ENCODE measurements at places on chromosomes 12 and 14.

- no peak for DNase-seq
These were observed 66.5 kb upstream of the GZMB start for GRCh38 chr14:24700511-24700910.

- DNase-seq: no peak
These were observed 45.8 kb downstream of the NINJ2 start for GRCh38 chr12:617304-617915.

- no peak for DNase-seq
These were observed 10.8 kb downstream of the MLH3 start for GRCh38 chr14:75040507-75040906.

DNA sequence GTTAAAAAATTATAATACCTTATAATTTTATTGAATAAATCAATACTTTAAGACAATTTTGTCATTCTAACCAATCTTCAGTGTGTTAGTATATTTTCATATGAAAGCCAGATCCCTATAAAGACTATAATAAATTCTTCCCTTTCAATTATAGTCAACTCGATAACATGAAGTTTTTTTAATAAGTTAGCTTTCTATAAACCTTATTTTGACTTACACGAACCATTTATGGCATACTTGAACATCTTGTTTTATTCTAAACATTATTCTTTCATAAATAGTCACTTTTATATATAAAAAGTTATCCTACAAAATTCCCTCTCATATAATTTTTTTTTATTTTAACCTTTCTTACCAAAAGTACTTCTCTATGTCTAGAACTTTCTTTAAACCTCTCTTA, 1002.3 kb downstream of the TMEM121 start:
- DNase-seq: no peak

GRCh38 chr12:127257366-127257935, 1009.5 kb upstream of the TMEM132C start:
- DNase-seq: no peak

GRCh38 chr12:19616781-19617180, 177.5 kb downstream of the AEBP2 start:
- no peak for DNase-seq

GRCh38 chr12:6866163-6866919, 990 bp upstream of the TPI1 start:
- DNase-seq: no peak

DNA sequence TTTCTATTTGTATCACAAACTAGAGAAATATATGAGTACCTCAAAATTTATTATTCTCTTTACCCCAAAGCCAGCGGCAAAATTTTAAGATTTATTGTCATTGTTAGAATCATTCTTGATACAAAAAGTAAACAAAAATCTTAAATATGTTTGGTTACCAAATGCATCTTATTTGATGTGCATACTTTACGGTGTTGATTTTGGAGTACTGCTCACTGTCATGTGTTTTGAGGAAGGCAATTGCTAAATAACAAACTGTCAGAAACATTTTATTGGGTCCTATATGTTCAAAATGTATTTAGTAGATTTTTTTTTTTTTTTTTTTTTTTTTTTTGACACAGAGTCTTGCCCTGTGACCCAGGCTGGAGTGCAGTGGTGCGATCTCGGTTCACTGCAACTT, 124.9 kb downstream of the PTPRR start:
- DNase-seq: no peak

- no peak for DNase-seq
These were observed 156.3 kb upstream of the PZP start for GRCh38 chr12:9364224-9365176.
